ENCODE measurements at places on chromosomes 12 and 14.

DNA sequence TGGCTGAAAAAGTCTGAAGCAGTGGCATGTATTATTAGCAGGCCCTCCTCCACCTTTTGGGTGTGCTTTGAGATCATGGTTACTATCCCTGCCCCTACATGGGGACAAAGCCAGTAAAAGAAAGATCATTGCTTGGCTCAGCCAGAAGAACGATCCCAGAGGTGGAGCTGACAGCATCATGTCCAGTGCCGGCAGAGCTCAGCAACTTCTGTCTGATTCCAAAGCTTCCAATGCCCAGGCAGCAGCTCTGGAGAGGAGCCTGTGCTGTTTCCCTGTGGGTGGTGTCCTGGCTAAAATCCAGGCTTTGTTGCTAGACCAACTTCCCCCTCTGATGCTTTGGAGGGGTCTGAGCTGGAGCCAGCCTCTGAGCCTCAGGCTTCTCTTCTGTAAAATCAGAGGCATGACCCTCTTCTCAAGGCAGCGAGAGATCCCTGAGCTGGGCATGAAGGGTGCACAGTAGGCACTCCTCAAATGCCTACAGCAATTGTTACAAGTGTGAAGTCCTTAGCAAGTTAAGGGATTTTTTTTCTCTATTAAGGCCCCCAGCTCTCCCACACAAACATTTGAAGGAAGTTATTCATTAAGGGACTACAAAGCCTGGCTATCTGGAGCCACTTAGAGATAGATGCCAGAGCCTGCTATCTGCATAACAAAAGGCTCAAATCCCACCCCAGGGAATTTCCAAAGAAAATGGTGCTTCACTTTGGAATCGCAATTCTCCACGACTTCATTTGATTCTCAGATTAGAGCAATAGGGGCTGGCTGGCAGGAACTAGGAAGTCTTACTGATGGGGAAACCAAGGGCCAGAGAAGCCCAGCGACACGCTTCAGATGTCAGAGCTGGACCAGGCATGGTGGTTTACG, 10.9 kb upstream of the GSC start:
- no peak for DNase-seq

DNA sequence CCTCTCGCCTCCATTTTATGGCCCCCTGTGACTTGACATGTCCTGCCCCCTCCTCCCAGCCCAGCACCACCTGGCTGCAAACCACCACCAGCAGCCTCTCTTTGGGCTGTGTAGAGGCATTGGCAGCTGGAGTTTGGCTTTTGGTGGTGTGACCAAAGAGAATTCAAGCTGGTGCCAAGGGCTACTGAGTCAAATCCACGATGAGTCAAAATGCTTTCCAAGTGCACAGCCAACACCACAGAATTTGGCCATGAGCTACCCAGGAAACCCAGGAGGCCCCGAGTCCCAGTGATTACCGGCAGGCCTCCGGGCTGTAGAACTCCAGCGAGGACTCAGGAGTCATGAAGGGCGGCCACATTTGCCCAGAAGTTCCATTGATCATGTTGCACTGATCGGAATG, 53.8 kb downstream of the SCARB1 start:
- peak; percentile 31 for DNase-seq

DNA sequence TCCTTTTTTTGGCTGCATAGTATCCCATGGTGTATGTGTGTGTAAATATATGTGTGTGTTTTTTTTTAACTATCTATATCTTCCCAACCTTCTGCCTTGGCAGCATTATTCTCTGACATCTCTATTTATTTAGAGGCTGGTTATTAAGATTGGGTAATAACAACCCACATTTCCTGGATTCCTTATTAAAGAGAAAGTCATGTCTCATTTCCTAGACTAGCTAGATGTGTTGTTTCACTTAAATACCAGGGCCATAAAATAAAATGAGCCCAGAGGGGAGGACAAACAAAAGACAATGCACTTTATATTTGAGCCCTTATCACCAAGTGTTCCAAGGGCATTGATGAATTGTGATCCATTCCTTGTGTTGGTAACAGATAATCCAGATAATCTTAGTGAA, 169.1 kb downstream of the SLC5A8 start:
- peak; percentile 24 for DNase-seq

DNA sequence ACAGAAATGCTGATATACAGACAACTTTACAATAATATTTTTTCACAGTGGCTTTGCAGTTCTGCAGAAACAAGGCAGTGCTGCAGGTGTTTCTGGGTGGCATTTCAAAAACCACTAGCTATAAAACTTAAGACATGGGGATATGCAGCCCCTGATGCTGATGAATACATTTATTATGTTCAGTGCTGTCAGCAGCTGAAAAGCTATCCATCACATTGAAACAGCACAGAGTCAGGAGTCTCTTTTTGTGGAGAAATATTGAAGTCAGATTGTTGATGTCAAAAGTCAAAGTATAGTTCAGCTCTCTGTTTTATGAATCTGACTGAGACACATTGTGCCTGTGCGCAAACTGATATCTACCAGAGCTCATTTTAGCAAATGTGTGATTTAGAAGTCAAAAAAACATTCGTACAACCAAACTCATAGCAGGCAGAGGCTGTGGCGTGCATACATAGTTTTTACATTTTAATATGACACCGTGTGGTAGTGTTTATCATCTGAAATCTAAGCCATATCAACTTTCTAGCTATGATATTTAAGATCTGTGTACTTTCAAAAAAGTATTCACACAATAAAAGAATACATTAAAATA, 467.6 kb downstream of the PRKD1 start:
- no peak for DNase-seq

DNA sequence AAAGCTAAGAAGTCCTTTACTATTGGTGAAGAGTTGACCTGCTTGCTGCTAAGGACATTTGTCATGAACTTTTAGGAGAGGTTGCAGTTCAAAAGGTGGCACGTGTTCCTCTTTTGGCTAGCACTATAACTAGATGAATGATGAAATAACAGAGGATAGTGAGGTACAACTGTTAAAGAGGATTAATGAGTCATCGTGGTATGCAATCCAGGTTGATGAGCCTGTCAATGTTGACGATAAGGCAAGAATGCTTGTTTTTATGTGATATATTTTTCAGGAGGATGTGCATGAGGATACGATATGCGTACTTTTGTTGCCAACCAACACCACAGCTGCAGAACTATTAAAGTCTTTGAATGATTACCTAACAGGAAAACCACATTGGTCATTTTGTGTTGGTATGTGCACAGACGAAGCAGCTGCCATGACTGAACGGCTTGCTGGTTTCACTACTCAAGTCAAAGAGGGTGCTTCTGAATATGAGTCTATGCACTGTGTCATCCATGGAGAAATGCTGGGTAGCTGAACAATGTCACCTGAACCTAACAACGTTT, 10.6 kb downstream of the CEP128 start:
- peak; percentile 88 for DNase-seq

GRCh38 chr12:16189849-16190248, 87.6 kb downstream of the SLC15A5 start:
- no peak for DNase-seq

DNA sequence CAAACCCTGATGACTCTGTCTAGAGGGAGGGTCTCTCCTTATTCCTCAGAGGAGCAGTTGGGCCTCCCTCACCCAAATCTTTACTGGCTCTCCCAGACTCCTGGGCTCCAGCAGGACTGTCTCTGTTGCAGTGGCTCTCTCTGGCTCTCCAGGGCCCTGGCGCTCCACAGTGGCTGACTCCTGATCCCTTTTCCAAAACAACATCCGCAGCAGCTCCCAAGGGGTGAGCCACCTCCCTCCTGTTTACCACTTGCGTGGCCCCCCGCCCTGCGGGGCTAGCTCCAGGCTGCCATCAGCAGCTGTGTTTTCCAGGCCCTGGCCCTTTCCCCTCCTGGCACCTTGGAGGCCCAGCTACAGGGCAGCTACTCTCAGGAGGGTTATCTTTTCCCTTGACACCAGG, 123.5 kb downstream of the CALM1 start:
- DNase-seq: no peak

DNA sequence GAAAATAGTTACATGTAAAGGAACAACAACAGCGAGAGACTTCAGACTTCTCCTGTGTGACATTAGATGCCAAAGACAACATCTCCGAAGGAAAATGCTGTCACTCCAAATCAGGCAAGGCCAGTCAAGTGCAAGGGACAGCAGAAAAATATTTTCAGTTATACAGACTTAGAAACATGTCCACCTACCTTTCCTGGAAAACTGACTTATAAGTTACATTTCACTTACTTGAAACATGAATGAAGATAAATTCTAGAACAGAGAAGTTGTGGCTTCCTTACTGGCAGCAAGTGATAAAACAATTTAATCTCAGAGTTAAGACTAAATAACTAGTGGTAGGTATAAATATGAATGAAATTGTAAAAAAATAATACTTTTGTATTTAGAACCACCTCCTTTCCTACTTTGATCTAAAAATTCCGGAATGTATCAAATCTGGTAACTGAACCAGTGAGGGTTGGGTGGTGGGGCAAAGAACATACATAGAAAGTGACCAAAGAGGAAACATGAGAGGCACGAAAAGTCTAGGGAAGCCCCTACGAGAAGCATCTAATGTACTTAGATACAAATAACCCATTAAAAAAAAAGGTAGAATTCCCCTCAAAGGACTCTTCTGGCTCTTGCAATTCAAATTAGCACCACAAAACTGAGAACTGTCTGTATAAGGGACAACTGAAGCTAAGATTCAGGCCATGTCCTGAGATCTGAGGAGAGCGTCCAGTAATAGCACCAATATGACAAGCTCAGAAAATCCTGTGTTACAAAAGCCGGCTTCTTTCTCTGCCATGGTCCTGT, 21.2 kb downstream of the MTHFD1 start:
- no peak for DNase-seq

DNA sequence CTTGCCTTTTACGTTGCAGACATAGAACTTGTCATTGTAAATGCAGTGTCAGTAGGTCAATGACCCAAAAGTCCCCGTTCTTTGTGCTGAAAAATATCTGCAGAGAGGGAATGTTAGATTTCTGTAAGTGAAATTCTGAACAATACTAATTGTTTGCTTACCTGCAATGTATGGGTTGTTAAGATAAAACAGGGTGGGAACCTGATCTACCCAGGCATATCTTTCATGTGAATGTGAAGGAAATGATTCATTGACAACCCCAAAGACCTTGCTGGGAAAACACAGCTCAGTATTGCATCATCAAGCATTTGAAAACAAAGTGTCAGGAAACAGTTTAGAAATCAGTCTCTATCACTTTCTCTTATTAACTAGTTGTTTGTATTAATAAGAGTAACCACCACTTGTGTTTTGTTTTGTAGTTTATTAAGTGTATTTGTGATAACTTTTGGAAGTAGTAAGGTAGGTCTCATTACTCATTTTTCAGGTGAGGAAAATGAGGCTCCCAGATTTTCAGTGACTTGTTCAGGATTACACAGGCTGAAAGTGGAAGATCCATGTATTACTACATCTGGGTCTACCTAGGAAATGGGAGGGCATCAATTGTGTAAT, 57.9 kb upstream of the SLC38A2 start:
- peak; percentile 96 for DNase-seq

GRCh38 chr12:43292699-43293098, 259.3 kb downstream of the ADAMTS20 start:
- peak; percentile 63 for DNase-seq

GRCh38 chr12:520119-520518, 60.4 kb downstream of the B4GALNT3 start:
- no peak for DNase-seq

- no peak for DNase-seq
Observed at GRCh38 chr14:22854963-22855724, 16.4 kb upstream of the LRP10 start.

DNA sequence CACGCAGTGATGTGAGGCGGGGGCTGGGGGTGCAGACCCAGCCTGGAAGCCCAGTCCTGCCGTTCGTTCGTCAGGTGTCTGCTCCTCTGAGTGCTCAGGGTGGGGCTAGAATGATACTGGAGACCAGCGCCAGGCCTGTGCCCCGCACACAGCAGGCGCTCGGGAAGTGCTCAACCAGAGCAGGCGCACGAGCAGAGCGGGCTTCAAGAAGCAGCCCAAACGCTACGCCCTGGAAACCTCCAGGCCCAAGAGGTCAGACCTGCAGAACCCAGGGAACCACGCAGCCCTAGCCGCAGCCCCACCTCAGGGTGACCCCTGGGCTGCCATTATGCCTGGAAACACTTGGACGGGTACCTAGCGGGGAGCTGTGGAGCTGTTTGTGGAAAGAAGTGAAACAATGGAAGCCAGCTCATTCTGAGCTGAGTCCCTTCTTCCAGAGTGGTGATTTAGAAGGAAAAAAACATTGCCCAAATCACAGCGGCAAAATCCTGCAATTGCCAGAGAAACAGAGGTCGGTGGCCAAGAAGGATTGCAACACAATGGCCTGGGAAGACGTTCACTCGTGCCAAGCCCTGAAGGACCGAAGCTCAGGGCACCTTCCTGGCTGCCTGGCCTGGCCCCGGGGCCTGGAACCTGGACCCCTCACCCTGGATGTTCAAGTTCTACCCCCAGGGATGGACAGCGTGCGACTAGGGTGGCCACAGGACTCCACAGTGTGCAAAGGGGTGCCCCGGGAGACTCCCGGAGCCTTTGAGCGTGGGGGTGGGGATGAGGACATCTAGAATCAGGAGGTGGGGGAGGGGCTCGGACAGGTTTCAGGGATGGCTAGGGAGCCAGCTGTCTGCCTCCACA, 40.4 kb upstream of the DIO3 start:
- DNase-seq: no peak

- DNase-seq: no peak
Observed at GRCh38 chr14:32354716-32355115, 25.6 kb downstream of the AKAP6 start.

GRCh38 chr12:126734710-126735109, 1532.3 kb upstream of the TMEM132C start:
- no peak for DNase-seq

DNA sequence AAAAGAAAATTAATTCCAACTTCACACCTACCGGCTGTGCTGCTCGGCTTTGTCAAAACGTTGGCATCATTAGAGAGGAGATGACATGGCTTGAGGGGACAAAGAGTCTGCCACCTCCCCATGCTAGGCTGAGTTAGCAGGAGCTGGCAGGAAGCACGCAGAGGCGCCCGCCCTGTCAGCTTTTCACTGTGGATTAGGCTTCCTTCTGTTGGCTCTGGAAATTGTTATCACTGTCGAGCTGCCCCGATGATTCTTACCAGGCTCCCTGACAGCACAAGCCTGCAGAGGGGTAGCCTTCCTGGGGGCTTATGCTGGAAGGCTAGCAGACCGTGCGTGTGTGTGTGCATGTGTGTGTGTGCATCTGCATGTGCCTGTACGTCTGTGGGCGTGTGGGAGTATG, 490.9 kb upstream of the TBX3 start:
- no peak for DNase-seq

DNA sequence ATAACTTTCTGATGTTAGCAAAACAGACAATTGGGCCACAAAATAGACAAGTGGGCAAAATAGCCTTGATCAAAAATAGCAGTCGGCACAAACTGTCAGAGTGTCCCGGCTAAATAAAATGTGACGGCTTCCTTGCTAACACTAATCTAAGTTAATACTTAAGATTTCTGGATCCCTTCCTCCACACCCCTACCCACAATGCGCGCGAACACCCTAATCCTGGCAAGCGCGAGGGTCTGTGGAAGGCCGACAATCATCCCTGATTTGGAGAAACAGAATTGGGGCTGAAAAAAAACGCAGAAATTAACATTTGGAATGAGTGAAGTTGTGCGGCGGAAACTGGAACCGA, 489 bp downstream of the CEP290 start:
- no peak for DNase-seq

All from ELR (cell line).